ENCODE measurements at places on chromosomes 2 and 18.

GRCh38 chr2:168850846-168851245 lies 39.4 kb downstream of the SPC25 start:
- no peak overlapping the region for H3K4me3 ChIP-seq
- H3K27ac ChIP-seq: no peak overlapping the region
- no peaks in the 10 kb centered on the region for H3K36me3 ChIP-seq

GRCh38 chr18:55324166-55324565 lies 263.8 kb downstream of the TCF4 start:
- H3K4me3 ChIP-seq: no peak overlapping the region
- no peaks in the 10 kb centered on the region for H3K4me1 ChIP-seq
- H3K27ac ChIP-seq: no peak overlapping the region
- H3K27me3 ChIP-seq: no peaks in the 10 kb centered on the region

DNA sequence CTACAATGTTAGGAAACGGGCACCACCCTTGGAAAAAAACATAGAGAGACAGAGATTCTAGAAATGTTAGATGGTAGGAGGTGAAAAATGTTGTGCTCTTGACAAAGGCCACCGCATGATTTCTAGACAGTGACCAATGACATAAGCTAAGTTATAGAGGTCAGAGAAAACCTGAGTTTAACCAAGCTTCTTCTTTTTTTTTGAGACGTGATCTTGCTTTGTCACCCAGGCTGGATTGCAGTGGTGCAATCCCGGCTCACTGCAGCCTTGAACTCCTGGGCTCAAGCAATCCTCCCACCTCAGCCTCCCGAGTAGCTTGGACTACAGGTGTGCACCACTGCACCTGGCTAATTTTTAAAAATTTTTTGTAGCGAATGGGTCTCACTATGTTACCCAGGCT lies 13.0 kb downstream of the FER1L5 start:
- H3K4me1 ChIP-seq: no peaks in the 10 kb centered on the region
- no peak overlapping the region for H3K27ac ChIP-seq
- H3K4me3 ChIP-seq: no peak overlapping the region
- H3K36me3 ChIP-seq: no peaks in the 10 kb centered on the region

DNA sequence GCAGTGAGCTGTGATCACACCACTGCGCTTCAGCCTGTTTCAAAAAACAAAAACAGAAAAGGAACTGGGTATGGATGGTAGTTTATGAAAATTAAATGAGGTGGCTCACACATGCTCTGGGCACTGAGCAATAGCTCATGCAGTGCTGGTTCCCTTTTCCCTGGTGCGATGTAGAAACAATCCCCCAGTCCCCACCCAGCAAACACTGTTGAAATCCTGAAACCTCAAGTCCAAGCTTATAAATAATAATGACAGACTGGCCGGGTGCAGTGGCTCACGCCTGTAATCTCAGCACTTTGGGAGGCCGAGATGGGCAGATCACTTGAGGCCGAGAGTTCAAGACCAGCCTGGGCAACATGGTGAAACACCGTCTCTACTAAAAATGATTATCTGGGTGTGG lies 55.4 kb upstream of the SMAD2 start:
- no peaks in the 10 kb centered on the region for H3K4me1 ChIP-seq
- no peak overlapping the region for H3K4me3 ChIP-seq
- no peak for DNase-seq

Measured in CD8-positive, alpha-beta memory T cell (primary cell).